Melanocyte of skin (primary cell): ENCODE measurements at places on chromosomes 3 and 15. TPM values are rescaled to one million over a fixed set of nuclear protein-coding genes. Genes with fewer than 3 reads are reported as not detected.

Gene GMNC
- total RNA-seq: not detected in 2 replicates

Gene RARB
- 0.77 and 1.3 TPM in 2 replicates for total RNA-seq

Gene NEK10
- total RNA-seq: 1.3 and 1.4 TPM in 2 replicates

Gene CYP8B1
- total RNA-seq: not detected in 2 replicates

Gene COL6A5
- total RNA-seq: under 0.01 TPM in 1 of 2 replicates, not detected in the other

Gene AADACL2
- not detected in 2 replicates for total RNA-seq

Gene MME
- 363 and 442 TPM in 2 replicates for total RNA-seq

Gene MAP6D1
- total RNA-seq: 5.0 and 5.9 TPM in 2 replicates

Gene CRYBG3
- total RNA-seq: 15.5 and 24.7 TPM in 2 replicates

Gene GOLGA8M
- 0.15 TPM in 1 of 2 replicates, not detected in the other for total RNA-seq

Gene BNC1
- 0.62 and 2.0 TPM in 2 replicates for total RNA-seq

Gene SLC12A8
- under 0.01 and 0.36 TPM in 2 replicates for total RNA-seq

Gene CCR1
- total RNA-seq: 0.67 and 2.8 TPM in 2 replicates

Gene SCAANT1
- total RNA-seq: not detected in 2 replicates

Gene SNX1
- 39.3 and 55.7 TPM in 2 replicates for total RNA-seq

Gene PRKCD
- 7.2 and 12.0 TPM in 2 replicates for total RNA-seq

Gene TMEM45A
- total RNA-seq: 9.7 and 10.3 TPM in 2 replicates

Gene MFAP1
- 16.5 and 26.2 TPM in 2 replicates for total RNA-seq

Gene MORC1
- total RNA-seq: 0.34 and 0.36 TPM in 2 replicates

Gene PLA1A
- total RNA-seq: 29.9 and 65.6 TPM in 2 replicates

Gene OTOL1
- not detected in 2 replicates for total RNA-seq

Gene MITF
- 528 and 664 TPM in 2 replicates for total RNA-seq

Gene KIF7
- 3.8 and 5.5 TPM in 2 replicates for total RNA-seq

Gene SEC22A
- total RNA-seq: 29.6 and 32.7 TPM in 2 replicates

Gene OR5K2
- total RNA-seq: not detected in 2 replicates

Gene BNIP2
- total RNA-seq: 148 and 159 TPM in 2 replicates

Gene PCNP
- 59.9 and 78.5 TPM in 2 replicates for total RNA-seq

Gene PLCB2
- 1.0 and 1.1 TPM in 2 replicates for total RNA-seq

Gene GAP43
- under 0.01 TPM in 1 of 2 replicates, not detected in the other for total RNA-seq
